ENCODE measurements at places on chromosomes 5 and 9.

- DNase-seq: no peak
These were observed 247.6 kb upstream of the ACO1 start for GRCh38 chr9:32136700-32137339.

GRCh38 chr9:135914921-135915320 is 7.6 kb upstream of the CAMSAP1 start:
- no peak for DNase-seq

DNA sequence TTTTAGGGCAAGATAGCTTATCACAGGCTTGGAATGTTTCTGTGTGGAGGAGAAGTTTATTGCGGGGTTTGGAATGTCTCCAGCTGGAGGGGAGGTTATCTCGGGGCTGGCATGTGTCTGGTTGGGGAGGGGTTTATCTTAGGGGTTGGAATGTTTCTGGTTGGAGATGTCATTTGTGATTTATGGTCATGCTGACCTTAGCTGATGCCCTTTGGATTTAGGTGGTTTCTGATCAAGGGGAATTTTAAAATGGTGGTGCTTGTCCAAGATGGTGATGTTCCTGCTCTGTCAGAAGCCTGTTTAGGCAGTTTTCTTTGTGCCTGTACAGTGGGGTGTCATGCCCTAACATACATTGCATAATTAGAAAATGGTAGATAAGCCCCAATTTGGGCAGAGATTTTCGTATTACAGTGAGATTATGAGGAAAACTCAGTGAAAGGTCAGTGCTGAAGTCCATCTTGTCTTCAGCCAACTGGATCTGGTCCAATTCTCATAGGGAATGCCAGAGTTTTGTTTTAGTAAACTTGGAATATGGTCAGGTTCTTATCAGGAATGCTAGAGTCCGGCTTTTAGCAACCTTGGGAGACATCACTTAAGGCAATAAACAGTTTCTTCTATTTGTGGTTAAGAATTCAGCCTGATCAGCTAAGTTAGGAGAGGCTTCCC is 14.3 kb downstream of the CDK20 start:
- DNase-seq: no peak

- no peak for DNase-seq
These were observed 6.6 kb downstream of the LHX2 start for GRCh38 chr9:124017929-124018729.

GRCh38 chr5:10331341-10331796 is 22.1 kb upstream of the MARCHF6 start:
- no peak for DNase-seq

DNA sequence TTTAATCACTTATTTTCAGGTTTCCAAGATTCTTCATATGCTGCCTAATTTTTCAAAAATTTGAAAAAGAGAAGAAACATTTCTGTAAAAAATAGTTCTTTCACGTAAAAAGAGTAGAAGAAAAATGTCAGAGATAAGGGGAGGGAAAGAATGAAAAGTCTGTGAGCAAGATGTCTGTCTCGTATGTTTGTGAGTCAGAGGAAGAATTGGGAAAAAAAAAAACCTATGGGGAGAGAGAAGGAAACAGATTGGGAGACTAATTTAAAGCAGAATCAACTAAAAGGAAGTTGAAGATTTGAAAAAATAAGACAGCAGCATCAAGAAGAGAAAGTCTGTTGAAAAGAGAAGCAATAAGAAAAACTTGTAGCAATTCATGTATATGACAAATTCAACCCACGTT is 456.3 kb downstream of the HINT1 start:
- no peak for DNase-seq

DNA sequence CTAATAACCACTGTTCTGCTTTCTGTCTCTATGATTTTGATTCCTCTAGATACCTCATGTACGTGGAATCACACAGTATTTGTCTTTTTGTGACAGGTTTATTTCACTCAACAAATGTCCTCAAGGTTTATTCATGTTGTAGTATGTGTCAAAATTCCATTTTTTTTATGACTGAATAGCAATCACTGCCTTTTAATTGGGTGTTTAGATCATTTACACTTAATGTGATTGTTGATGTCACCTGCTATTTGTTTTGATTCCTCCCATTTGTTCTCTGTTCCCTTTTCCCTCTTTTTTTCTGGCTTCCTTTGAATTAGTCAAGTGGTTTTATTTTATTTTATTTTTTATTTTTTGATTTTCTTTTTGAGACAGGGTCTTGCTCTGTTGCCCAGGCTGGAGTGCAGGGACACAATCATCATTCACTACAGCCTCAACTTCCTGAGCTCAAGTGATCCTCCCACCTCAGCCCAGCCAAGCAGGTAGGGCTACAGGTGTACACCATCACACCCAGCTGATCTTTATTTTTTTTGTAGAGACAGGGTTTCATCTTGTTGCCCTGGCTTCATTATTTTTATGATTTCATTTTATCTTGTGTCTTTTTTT is 41.6 kb downstream of the LHX3 start:
- DNase-seq: no peak

- DNase-seq: no peak
These were observed 1.4 kb downstream of the EGFLAM start for GRCh38 chr5:38259809-38260160.

GRCh38 chr9:37995348-37995737 is 73.7 kb downstream of the SHB start:
- DNase-seq: no peak

DNA sequence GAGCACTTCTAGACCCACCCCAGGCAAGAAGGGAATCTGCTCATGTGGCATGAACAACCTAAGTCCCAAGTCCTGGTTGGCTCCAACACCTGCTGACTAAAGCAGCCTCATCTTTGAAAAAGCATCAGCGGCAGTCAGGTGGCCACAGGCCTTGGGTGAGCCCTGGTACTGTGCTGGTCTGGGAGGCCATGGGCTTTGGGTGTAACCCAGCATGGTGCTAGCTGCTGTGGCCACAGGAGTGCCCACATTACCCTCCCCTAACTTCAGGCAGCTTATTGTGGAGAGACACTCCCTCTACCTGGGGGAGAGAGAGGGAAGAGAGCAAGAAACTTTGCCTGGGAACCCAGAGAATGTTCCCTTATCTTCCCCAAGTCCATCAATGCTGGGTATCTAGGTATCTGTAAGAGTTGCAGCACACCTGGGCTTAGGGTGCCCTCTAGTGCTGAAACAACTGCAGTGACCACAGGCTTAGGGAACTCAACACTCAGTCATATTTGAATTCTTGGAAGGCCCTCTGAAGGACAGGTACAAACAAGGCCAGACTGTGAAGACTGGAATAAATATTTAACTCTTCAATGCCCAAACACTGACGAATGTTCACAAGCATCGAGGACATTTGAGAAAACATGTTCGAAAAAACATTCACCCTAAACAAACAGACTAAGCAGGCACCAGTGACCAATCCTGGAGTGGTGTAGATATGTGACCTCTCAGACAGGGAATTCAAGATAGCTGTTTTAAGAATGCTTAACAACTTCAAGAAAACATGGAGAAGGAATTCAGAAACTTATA is 69.9 kb upstream of the OR2K2 start:
- no peak for DNase-seq

GRCh38 chr9:35464141-35465025 is 25.5 kb upstream of the RUSC2 start:
- DNase-seq: no peak

- DNase-seq: no peak
These were observed 201.3 kb downstream of the MCTP1 start for GRCh38 chr5:95083606-95084005.

DNA sequence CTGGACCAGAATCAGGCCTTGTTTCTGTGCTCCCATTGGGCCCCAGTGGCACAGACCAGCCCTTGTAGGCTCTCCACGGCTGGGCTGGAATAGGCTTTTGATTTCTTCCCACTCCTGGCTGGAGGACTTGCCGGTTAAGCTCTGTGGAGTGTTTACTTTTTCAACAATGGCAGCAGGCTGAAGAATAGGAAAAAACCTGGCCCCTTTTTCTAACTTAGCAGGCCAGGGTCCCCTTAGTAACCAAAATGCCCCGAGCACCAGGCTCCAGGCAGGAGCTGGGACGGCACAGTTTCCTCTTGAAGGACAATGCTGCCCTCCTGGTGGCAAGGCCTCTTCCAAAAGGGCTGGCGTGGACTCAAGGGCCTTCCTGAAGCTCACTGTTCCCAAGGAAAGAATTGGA is 230.3 kb downstream of the CRB2 start:
- DNase-seq: no peak

DNA sequence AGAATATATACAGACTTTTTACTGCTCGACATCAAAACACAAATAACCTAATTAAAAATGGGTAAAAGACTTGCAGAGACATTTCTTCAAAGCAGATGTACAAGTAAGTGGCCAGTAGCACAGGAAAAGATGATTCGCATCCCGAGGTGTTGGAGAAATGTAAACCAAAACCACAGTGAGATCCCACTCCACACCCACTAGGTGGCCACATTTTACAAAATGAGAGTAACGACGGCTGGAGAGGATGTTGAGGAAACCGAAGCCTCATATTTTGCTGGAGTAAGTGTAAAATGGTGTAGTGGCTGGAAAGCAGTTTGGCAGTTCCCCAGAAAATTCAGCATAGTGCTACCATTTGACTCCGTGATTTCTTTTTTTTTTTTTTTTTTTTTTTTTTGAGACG is 21.3 kb upstream of the GBGT1 start:
- no peak for DNase-seq

DNA sequence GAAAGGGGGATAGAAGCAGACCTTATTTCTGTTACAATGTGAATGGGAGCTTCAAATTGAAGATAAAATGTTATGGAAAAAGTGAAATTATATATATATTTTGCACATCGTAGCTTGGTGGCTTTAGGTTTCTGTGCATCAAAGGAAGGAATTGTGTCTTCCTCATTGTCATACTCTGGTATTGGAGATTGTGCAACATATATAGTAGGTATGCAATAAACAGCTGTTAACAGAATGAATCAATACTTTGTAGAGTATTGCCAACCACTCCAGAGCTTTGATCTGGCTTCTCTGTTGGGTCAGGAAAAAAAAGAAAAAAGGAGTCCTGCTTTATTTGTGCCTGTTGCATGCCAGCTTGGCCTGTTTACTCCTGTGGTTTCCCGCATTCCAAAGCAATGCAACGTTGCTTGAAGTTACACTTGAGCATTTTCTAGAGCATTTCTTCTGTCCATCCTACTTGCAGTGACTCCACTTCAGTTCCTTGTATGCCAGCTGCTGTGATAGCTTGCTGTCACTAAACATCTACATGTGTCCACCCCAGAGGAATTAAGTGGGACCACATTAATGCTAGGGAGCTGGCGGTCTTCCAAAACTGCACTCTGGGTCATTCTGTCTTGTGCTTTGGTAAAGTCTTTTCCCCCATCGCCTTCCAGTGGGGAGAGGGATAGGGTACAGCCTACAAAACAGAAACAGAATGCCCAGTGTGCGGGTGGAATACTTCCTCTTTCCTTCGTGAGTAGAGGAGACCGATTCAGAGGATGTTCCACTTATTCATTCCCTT is 62.0 kb upstream of the MEF2C start:
- DNase-seq: no peak

- DNase-seq: no peak
These were observed 1.5 kb downstream of the SEPTIN8 start for GRCh38 chr5:132775476-132775961.

DNA sequence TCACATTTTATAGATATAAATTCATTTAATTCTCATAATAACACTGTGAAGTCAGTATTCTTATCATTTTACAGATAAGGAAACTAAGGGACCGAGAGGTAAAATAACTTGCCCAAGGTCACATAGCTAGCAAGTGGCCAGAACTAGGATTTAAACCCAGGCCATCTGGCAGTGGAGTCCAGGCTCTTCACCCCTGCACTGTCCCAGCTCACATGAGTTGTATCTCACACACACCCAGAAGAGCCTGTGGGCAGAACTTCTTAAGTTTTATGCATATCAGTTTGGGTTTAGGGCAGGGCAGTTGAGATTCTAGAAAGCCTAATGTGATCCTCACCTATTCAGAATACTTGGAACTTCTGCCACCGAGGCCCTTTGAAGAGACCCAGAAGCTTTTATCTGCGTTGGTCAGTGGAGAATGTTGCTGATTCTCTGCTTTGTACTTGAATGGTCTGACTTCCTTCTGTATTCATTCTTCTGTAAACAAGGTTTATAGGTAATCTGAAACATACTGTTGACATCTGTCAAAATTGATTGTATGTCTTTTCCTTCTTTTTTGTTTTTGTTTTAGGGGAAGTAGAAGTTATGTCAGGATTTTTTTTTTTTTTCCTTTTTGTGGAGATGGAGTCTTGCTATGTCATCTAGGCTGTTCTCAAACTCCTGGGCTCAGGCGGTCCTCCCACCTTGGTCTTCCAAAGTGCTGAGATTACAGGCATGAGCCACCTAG is 75.8 kb downstream of the KIAA1958 start:
- DNase-seq: no peak

GRCh38 chr5:66992547-66992946 is 204.1 kb downstream of the CD180 start:
- no peak for DNase-seq

- DNase-seq: no peak
These were observed 235.9 kb downstream of the DMRTA1 start for GRCh38 chr9:22682536-22682935.

DNA sequence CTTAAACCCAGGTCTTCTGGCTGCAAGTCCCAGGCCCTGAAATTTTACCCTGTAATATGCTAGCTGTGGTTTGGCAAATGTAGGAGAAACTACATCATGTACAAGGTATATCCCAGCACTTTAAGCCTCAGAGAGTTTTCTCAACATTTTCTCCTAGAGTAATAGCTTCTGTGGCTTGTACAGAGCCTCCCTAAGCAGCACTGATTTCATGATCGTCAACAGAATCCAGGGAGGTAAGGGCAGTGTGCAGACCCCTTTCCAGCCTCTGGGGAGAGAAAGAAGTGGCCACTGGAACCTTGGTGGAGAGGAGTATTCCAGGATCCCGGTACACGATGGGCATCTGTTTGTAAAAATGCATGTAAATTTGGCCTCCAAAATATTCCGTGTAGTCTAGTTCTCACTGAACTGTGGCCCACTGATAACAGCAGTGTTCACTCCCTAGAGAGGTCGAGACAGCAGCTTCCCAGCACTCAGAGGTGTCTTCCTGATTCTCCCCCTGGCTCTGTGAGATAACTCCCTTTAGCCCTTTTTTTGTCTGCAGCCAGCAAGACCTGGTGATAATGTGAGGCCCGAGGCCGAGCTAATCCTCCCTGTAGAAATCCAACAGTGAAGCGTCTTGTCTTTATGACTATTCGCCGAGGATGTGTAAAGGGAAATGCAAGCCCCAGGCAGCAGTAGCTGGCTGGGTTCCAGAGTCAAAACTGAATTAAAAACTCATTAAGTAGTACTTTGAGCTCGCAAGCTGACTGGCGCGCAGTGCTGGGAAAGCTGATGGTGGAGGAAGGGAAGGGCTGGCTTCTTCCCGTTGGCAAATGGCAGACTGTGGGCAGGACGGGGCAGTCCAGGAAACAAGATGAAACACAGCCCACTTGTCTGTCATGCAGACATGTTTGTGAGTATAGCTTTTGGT is 59.0 kb downstream of the MAP1B start:
- no peak for DNase-seq

GRCh38 chr9:136808075-136808805 is 492 bp downstream of the RABL6 start:
- DNase-seq: no peak
